ENCODE measurements at places on chromosomes 3 and 15.
A peak's percentile ranks its signal among the peaks of the same experiment; 100 is the strongest.

GRCh38 chr3:137304313-137305056, 346.7 kb downstream of the IL20RB start:
- no peak for DNase-seq

DNA sequence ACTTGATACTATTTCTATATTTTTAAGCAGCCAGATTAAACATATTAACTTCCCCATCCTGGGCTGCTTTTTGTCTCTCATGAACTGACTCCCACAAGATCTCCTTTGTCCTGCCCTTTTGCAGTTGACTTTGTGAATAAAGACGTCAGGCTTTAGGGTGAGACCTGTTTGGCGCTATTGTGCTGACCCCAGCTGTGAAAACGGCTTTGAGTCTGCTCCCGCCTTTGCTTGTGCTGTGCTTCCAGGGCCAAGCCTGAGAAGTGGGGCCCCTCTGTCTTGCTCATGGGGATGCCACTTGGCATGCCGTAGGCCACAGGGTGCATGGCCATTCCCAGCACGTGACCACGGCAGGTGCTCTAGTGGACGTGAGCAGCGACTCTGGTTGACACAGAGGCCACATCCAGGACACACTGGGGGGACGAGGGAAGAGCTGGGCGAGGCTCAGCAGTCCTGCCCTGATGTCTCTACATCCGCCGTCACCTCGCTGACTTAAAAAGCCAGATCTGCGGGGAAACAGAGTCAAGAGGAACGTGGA, 268.9 kb upstream of the LYSMD4 start:
- no peak for DNase-seq

DNA sequence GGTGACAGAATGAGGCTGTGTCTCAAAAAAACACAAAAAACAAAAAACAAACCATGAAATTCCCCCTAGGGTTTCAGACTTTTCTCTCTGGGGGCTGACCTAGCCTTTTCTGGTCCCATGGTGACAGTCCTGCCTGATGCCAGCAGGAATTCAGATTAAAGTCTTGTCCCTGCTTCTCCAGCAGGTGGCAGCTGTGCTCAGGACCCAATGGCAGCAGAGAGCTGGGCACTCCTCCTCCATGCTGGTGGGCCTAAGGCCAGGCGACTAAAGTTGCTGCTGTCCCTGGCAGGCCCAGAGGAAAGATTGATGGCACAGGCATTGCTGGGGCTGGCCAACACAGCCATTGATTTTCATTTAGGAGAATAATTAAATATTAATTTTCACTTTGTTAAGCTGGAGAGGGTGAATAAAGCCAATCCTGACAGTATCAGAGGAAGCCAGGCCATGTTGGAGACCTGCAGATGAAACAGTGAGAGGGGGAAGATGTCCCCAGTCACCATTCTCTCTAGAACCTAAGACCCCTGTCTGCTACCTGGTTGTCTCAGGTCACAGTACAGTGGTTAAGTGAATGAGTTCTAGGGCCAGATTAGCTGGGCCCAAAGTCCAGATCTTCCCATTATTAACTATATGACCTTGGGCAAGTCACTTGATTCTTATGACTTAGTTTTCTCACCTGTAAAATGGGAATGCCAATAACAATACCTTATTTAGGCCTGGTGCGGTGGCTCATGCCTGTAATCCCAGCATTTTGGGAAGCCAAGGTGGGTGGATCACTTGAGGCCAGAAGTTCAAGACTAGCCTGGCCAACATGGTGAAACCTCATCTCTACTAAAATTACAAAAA, 7.1 kb downstream of the CELF6 start:
- peak; percentile 71 for DNase-seq

DNA sequence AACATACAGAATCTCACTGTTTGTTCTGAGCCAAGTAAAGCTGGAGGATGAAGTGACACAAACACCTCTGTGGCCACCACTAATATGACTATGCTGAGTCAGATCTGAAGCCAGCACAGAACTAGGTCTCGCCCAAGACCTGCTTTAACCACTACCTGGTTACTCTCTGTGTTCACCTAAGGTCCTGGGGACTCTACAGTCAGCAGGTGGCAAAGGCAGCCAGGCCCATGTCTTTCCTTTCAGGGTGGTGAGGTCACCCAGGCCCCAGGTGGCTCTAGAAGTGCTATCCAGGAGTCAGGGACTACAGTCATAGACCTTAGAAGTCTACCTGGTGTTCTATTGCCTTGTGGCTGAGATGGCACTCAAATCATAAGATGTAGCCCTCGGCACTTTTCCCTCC, 287.9 kb upstream of the ARRDC4 start:
- DNase-seq, result no peak

- no peak for DNase-seq
Measured at GRCh38 chr3:160312014-160312624, 86.9 kb downstream of the C3orf80 start.

DNA sequence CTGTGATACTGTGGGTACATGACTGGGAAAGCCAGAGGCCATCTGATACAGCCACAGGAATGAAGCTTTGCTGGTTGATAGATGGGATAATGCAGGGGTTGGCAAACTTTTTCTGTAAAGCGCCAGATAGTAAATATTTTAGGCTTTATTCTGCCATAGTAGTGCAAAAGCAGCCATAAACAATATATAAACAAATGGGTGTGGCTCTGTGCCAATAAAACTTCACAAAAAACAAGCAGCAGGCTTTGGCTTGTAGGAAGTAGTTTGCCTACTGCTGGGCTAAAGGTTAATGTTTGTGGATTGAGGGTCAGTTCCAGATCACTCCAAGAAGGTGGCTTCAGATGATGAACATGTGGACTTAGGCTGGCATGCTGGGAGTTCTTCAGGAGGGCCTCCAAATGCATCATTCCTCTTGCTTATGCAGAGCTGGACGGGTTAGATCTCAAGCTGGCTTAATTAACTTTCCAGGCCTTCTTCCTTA, 305.7 kb downstream of the RPLP1 start:
- DNase-seq, result no peak

DNA sequence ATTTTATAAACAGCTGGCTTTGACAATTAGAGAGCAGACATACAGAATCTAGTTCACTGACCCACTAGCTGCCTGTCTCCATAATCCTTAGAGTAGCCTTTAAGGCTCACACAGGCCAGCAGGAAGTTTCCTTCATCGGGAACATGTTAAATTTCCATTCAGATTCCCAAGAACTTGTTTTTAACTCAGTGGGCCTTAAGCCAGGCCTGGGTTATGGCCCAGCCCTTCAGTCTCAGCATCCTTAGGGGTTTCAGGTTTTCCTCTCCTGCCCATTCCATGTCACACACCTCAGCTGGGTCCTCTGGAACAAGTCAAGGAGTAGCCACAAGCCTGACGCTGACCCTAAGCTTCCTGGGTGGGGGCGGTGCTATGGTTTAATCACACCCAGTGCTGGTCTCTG, 15.0 kb downstream of the CDAN1 start:
- DNase-seq, result no peak

GRCh38 chr3:30982416-30983075, 88.1 kb upstream of the GADL1 start:
- no peak for DNase-seq

DNA sequence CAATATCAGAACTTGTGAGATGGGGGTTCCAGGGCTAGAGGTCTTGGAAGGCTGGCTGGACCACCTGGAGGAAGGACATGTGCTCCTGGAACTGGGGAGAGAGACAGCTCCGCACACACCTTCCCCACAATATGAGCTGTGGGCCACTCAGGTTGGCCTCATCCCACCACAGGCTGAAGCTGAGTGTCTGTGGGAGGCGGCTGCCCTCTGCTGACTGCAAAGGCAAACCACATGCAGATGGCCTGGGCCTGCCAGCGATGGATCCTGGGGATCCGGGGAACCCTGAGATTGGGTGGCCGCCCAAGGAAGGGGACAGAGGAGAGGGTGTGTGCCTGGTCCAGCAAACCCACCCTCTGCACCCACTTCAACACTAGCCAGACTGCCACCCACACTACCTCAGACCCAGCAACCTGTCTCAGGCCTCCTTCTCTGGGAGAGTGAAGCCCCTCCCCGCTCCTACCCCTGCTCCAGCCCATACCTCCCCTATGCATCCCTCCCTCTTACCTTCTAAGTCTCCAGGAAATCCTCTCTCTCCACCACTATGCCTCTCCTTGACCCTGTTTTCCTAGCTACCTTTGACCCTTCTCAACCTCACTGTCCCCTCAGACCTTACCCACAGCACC, 44.8 kb downstream of the CYP11A1 start:
- peak; percentile 81 for DNase-seq

GRCh38 chr3:43695443-43695842, 4.7 kb downstream of the ABHD5 start:
- DNase-seq, result no peak

DNA sequence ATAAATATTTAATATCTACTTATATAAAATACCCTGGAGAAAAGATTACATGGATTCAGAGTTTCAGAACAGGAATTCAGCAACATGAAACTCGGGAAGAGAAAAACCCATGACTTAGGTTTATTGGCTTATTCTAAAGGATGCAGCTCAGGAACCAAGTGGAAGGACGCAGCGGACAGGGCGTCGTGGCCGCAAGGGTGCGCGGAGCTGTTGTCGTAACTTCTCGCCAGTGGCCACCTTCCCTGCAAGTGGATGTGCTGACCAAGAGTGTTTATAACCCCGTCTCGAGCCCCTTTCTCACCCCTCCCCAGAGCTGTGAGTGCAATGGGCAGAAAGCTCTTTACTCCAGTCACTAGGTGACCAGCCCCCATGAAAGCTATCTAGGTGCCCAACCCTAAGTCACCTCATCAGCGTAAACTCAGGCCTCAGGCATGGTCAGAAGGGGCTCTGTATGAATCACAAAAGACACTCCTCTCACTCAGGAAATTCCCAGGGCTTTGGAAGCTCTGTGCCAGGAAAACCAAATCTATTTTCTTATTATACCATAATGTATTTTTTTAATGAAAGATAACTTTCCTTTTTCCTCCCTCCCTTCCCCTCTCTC, 77.3 kb downstream of the CHRNA7 start:
- DNase-seq, result no peak

DNA sequence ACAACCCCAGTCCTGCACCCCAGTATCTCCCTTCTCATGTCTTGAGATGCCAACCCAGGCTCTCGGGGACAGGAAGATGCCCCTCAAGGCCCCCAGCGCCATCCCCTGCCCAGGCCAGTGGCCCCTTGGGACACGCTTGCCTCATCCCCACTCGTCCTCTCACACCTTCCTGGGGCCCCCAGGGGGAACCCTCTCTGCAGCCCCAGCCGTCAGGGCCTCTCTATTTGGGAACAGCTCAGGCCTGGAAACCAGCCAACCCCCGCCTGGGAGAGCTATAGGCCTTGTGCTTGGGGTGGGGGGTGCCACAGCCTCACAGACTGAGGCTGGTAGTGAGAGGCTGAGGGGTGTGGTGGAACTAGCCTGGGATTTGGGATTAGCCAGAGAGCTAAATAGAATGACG, 7.8 kb downstream of the LINGO1 start:
- DNase-seq, result no peak

DNA sequence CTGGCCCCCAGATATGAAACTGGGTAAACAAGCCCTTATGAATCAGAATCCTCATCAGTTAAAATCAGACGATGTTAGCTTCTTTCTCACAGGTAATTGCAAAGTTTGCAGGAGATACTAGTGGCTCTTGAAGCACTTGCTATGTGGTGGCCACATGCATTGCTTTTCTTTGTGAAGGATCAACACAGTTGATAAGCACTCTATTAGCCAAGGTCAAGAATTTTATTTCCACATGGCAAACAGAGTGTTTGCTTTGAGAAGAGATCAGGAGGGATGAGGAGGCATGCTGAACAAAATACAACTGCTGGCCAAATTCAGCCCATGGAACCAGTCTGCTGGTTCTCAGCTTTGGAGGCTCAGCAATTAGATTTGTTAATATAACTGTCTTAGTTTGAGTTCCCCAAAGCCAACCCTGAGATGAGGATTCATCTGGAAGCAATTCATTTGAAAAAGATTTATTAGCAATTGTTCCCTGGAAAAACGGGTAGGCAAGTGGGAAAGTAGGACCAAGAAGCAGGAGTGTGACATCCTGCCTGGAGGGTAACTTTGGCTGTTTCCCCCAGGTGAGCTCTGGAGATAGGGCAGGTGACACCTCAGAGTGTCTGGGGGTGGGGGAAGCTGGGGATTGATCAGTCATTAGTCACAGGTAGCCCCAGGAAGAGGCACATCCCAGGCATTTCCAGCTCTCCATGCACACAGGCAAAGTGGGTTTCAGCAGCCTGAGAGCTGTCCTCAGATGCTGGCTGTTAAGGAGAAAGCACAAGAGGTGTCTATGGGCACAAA, 180.3 kb downstream of the ABHD5 start:
- no peak for DNase-seq

GRCh38 chr3:153528473-153528872, 366.4 kb downstream of the RAP2B start:
- no peak for DNase-seq

DNA sequence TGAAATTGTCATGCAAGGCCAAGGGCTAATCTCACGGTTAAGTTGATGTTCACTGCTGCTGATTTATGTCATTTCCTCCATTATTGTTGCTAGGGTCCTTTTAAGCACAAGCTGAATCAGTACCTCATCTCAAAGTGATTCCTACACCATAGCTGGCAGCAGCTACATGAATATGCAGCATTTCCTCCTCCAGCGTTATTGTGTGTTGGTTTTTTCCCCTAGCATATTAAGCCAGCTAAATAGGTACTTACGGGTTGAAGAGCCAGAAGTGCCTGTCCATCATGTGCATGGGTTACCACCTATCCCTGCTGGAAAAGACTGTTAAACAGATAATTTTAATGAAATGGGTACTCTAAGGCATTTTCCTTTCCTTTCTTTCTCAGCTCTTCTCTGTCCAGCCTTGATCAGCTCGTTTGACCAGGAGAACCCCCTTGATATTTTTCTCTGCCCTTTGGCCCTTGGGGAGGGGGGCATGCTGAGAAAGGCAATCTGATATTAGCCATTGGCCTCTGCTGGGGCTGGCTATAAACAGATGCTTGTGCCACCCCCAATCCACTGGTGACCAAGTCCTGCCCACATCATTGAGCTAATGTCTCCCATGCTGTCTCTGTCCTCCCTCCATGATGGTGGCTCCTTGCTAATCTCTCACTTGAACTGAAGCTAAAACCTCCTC, 115.6 kb upstream of the PLXNA1 start:
- DNase-seq, result no peak

GRCh38 chr3:126696701-126697267, 7.3 kb upstream of the CHCHD6 start:
- DNase-seq, result no peak

- DNase-seq, result no peak
Measured at GRCh38 chr3:136909187-136909586, 47.2 kb downstream of the NCK1 start.

DNA sequence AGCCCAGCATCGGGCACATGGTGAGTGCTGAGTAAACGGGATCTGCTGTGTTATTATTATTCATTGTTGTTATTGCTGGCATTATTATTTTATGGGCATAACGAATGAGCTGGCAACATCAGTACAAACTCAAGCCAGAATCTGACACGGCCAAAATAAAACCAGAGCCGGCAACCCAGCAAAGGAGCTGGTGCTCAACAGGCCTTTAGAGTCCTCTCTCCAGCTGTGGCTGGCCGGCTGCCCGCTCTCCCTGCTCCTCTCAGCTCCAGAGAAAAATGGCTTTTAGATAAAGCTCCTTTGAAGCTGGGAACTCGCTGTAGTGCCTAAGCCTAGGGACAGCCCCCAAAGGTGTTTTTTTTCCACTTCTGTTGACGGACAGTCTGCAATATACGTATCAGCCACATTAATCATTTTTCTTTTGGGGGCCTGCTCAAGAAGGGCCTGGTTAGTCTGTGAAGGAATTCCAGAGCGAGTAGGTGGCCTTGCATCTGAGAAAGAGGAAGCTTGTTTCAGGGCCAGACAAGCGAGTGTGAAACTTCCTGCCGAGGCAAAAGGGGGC, 193.9 kb upstream of the UBE2E1 start:
- DNase-seq, result no peak

Measured in GM12891 (cell line).